Left colon (tissue), 2 donors: ENCODE measurements at places on chromosomes 2 and 18.
A peak's percentile ranks its signal among the peaks of the same experiment; 100 is the strongest.

- no peak for DNase-seq
Measured at GRCh38 chr2:209277444-209277843, 146.4 kb upstream of the MAP2 start.

DNA sequence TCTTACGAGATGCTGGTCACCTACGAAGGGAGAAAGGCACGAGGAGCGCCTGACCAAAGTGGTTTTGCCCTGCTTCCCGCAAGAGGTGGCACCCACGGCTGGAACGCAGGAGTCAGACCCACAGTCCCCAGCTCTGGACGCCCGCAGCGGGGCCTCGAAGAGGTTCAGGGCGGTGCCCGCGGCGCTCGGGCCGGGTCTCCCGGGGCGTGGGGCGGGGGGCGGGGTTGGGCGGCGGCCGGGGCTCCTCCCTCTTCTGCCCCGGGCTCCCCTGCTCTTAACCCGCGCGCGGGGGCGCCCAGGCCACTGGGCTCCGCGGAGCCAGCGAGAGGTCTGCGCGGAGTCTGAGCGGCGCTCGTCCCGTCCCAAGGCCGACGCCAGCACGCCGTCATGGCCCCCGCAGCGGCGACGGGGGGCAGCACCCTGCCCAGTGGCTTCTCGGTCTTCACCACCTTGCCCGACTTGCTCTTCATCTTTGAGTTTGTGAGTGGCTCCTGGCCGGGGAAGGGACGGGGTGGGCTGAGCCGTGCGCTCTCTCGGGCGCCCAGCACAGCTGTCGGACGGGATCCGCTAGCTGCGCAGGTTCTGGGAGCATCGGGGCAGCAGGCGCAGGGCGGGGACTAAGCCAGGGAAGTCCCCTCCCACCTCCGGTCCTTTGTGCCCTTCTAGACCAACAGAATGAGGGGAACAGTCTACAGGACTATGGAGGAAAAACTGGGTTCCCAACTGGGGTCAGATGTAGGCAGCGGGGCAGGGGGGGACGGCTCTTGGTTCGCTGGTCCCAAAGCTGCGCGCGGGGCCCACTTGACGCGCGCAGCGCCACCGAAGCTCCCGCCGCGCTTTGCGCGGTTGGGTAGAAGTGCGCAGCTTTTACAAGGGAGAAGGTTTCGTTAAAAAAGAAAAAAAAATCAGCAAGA is at the start of gene MAL:
MAL (plus strand) TSS at position 303 of the 914 bp plus-strand sequence; CDS start at position 388, 85 bp downstream.
- no peak for DNase-seq

- no peak for DNase-seq
Measured at GRCh38 chr2:160753331-160753654, 259.7 kb upstream of the RBMS1 start.

GRCh38 chr2:160989778-160990177 is 170.4 kb upstream of the TANK start:
- no peak for DNase-seq

DNA sequence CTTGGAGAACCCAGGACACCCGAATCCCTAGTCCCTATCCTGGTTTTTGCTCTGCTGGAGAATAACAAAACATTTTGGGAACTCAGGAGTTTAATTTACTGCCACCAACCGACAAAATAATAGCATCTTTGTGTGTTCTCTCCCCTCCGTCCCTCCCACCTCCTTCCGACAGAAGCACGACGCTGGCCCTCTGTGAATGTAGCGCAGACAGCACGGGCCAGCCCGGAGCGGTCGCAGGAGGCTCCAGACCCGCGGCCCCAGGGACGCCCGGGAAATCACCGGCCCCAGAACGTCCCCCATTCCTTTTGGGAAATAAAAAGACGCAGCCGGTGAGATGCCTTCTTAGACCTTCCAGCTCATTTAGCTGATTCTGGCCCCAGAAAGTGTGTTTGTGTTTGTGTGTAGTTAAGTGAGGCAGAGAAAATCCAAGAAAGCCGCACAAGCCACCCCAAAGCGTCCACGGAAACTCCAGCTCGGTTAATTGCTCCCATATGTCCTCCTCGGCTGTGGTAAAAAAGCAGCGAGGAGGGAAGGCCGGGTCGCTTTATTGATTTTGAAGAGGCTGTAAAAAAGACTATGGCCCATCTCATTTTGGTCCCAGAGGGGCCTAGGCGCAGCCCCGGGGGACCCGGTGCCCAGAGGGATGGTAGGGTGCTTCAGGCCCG is 577 bp upstream of the TANC1 start:
- peak; percentile 34 for DNase-seq

DNA sequence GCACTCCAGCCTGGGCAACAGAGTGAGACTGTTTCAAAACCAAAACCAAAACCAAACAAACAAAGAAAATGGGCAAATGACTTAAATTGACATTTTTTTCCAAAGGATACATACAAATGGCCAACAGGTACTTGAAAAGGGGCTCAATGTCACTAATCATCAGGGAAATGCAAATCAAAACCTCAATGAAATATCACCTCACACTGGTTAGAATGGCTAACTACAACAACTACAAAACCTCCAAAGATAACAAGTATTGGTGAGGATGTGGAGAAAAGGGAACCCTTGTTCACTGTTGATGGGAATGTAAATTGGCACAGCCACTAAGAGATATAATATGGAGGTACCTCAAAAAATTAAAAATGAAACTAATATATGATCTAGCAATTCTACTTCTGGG is 213.2 kb upstream of the HS6ST1 start:
- DNase-seq = no peak

DNA sequence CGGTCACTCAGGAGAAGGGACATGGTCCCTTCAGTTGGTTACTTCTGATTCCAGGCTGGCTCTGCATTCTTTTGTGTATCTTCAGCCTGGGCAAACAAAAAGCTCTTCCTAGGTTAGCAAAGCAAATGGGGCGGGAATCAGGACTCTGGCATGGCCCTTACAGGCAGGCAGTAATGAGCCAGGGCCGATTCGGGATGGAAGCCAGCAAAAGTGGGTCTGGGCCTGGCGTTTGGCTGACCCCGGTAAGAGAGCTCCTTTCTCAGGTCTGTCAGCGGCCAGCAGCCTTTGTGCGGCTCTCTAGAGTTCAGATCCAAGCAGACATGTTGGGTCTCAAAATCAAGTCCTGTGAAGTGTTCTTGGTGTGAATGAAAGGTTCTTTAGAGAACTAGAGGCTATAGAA is 81.5 kb upstream of the EML6 start:
- no peak for DNase-seq

DNA sequence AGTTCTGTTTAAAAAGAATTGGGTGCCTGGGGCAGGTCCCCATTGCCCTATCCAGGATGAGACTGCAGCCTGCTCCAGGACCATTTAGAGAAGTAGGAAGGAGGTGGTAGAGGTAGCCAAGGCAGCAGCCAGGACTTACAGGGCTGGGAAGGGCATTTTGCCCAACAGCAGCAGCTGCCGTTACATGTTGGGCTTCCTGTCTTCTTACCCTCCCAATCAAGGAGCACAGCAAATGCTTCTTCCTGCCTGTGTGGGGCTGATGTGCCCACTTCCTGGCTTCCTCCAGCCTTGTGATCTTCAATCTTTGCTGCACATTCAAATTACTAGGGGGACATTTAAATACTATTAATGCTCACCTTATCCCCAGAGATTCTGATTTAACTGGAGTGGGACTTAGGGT is 112.0 kb downstream of the QPCT start:
- no peak for DNase-seq

DNA sequence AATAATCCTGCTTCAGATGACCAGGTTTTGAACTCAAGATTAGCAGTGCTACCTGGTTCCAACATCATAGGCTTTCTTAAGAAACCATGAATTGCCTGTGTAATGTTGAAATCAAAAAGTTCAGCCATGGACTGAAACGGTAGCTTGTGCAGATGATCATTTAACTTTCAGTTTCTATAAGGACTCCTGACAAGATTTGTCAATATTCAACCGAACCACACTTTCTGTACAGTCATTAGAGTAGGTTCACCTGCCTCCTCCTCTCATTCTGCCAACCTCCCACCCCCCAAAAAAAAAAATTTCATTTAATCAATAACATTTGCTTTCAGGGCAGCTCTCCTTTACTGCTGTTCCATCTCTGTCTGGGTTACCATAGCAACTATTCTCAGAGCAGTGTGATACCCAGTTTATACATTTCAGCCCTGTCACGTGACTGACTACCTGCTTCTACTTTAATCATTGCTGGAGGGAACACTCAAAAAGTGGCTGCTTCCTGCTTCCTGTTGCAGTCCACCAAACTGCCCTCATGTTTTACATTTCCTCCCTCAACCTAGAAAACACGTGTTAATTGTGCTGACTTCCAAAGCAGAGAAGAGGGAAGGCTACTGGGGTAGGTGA is 275.5 kb downstream of the SS18 start:
- no peak for DNase-seq

- DNase-seq = no peak
Measured at GRCh38 chr2:106572541-106573450, 85.6 kb downstream of the CD8B2 start.

DNA sequence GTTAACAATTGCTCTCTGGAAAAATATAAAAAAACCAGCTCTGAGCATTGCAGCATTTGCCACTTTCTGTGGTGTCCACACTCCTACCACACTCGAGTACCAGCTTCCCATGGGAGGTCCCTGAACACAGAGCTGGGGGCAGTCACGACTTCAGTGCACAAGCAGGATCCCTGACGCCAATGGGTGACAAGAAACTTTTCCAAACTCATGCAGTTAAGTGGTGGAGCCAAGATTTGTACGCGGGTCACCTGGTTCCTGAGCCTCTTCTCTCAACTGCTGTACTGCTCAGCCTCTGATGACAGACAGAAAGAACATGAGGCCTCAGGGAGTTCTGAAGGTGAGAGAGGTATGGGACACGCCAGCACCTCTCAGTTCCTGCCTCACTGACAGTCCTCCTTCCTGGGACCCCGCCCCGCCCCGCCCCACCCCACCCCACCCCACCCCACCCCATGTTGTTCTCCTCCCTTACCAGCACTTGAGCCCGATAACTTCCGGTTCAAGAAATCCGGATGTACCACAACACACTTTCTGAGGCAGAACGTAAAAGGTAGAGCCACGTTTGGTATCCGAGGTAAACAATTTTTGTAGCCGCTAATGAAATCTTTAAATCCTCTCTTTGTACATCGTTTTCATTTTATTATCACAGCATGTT is 287.6 kb downstream of the MYCN start:
- no peak for DNase-seq

DNA sequence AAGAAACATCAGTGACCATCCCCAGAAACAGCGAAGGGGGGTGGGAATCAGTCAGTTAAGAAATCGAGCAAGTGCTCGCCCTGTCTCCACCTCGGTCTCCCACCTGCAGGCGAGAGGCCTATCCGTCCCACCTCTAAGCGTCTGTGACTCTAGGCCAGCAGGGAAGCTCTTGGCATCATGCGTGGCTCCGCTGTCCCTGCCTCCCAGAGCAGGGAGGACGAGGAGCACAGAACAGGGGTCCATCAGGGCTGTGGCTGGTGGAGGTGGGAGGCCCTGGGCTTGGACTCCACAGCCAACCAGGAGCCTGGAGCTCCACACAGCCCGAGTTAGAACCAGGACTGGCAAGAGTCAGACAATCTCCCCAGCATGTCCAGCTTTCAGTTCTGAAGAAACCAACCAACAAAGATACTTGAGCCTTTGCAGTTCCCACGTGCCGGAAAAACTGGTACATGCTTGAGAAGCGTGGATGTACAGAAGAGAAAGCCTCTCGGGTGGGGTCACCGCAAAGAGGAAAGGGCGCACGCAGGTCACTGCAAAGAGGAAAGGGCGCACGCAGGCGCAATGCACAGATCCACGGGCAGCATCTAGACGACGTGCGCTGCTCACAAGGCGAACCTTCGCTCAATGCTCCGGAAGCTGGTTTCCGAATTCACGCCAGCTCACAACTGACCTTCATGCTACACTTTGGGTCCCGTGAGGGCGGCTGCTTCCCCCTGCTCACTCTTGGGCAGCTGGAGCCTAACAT is 104.5 kb upstream of the ALKAL2 start:
- DNase-seq = no peak
